Neural progenitor cell (in vitro differentiated cells): ENCODE measurements at places on chromosomes 6 and 20. TPM values are rescaled to one million over a fixed set of nuclear protein-coding genes. Genes with fewer than 3 reads are reported as not detected.

- DNase-seq, result peak; percentile 62
These were observed 19.1 kb upstream of the CHMP4B start for GRCh38 chr20:33791959-33792597.

DNA sequence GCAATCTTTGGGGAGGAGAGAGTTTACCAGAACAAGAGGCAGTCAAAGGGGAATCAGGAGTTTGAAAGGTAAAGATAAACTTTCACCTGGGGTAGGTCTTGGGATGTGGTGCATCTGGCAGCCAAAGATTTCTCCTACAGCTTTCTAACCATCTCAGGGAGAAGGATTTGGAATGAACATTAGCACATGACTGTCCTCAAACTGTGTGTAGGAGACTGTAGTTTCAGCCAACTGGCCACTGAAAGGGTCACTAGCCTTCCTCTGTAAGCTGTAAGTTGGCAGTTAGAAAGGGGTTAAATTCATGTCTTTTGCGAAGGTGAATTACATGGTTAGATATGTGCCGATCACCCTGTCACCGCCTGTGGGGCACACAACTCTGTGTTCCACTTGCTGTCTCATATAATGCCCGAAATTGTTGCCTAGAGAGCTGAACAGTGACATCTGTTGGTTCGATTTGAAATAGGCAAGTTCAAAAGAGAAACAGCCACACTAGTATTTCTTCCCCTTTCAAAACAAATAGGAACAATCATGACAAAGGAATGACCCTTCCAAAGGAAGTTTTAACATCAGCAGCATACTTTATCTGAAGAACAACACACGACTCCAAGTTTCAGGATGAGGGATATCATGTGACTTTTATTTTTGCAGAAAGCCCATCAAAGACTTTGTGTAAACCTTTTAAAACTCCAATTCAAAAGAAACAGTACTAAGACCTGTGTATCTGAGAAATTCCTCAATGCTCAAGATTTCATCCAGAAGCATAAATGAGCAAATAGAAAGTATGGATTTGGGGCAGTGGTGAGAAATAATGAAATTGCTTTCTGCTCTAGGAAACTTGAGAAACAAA lies 1.1 kb upstream of the OPN5 start:
- DNase-seq, result peak; percentile 66

GRCh38 chr6:135270676-135271536 lies 89.8 kb downstream of the MYB start:
- no peak for DNase-seq

Gene RBPJL
- not detected in 2 replicates for total RNA-seq

Gene RNF5
- total RNA-seq, result 129 and 169 TPM in 2 replicates

Gene C6orf52
- 0.45 and 2.9 TPM in 2 replicates for total RNA-seq

GRCh38 chr6:13452346-13453117 lies 34.9 kb downstream of the GFOD1 start:
- no peak for DNase-seq

GRCh38 chr6:139531148-139532115 lies 157.0 kb upstream of the CITED2 start:
- no peak for DNase-seq

DNA sequence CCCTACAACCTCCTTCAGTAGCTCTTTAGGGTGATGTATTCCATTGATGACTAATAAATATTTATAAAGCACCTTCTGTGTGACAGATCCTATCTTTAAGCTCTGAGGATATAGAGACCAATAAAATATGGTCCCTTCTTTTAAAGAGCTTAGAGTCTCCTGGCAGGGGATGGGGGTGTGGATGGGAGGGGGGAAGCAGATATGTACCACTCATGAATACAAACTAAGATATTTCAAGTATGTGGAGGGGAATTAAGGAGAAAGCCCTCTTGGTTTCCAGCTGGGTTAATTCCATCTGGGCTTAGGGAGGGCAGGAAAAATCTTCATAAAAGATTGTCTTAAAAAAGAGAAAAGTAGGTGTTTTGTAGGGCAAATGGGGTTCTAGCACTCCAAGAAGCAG lies 21.6 kb upstream of the FBXO9 start:
- DNase-seq, result peak; percentile 24

DNA sequence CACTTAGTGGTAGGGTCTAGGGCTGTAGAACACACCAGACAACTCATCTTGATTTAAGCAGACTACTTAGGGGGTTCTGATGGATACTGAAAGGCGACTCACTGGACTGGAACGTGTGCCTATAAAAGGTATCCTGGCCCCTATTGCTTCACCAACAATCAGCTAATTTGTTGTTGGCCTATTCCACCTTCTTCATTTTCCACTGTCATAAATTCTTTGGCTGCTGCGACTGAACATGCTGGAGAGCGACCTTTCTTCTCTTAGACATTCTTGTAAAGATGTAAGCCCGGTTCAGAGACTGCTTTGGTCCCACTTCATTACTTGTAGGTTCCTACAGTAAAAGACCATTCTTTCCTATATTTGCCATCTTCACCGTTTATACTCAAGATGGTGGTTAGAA lies 609.9 kb upstream of the CITED2 start:
- DNase-seq, result no peak

GRCh38 chr6:165543781-165544180 lies 119.3 kb downstream of the PDE10A start:
- no peak for DNase-seq
